ENCODE measurements at places on chromosomes 2 and 18. TPM values are rescaled to one million over a fixed set of nuclear protein-coding genes. Genes with fewer than 3 reads are reported as not detected.
A peak's percentile ranks its signal among the peaks of the same experiment; 100 is the strongest.

EPB41L3 gene
- total RNA-seq, result 52.4 TPM

FIGN gene
- total RNA-seq, result 7.1 TPM

GRCh38 chr2:70826696-70827350 is 6.4 kb upstream of the CLEC4F start:
- DNase-seq, result no peak
- H3K4me1 ChIP-seq, result no peaks in the 10 kb centered on the region
- no peak overlapping the region for H3K27ac ChIP-seq
- no peak overlapping the region for H3K4me3 ChIP-seq

DNA sequence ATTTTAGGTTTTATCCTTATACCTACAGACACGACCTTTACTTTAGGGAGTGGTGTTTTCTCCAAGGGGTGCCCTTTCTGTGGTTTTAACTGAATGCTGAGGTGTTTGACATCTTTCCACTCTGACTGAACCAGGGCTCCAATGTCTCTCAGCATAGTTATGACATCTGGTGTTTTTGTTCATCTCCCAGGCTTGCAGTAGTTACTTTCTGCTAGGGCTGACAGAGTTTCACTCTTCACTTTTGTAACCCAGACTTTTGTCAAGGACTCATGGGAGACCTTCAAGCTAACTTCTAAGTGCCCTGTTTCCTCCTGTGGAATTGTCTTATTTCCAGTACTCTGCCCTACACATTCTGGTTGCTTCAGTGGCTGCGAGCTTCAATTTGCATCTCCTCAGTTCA is 103.1 kb downstream of the CCDC85A start:
- no peaks in the 10 kb centered on the region for H3K36me3 ChIP-seq
- H3K27me3 ChIP-seq, result no peaks in the 10 kb centered on the region
- no peaks in the 10 kb centered on the region for H3K4me1 ChIP-seq
- DNase-seq, result no peak

DNA sequence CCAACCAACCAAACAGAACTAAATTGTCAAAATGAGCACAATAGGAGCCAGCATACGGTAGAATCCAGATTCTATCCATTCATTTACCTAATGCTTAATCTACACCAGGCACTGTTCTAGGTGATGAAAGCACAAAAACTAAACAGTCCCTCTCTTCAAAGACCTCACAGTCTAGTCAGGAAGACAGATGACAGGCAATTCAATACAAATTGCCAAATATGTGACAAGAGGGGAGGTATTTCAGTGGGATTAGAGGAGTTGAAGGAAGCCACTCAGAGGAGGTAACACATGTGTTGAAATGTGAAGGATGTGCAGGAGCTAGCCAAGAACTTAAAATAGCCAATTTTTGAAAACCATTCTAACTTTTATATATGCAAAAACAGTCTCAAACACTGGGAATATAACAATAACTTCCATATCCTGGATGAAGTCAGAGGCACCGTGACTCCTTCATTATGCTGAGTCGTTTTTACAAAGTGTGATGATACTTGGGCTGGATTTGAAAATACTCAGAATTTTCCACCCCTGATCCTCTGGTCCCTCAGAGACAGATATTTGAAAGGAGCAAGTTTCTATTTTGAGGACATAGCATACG is 204.9 kb downstream of the PID1 start:
- no peak overlapping the region for H3K4me3 ChIP-seq
- no peaks in the 10 kb centered on the region for H3K27me3 ChIP-seq
- DNase-seq, result no peak
- H3K4me1 ChIP-seq, result no peaks in the 10 kb centered on the region
- no peak overlapping the region for H3K27ac ChIP-seq
- H3K36me3 ChIP-seq, result no peaks in the 10 kb centered on the region

- H3K27ac ChIP-seq, result no peak overlapping the region
- DNase-seq, result no peak
- peaks cover 8% of the 10 kb centered on the region for H3K4me1 ChIP-seq
- H3K36me3 ChIP-seq, result no peaks in the 10 kb centered on the region
Observed at GRCh38 chr2:99701503-99701902, 211.7 kb upstream of the REV1 start.

- no peak overlapping the region for H3K27ac ChIP-seq
- H3K4me3 ChIP-seq, result no peak overlapping the region
- no peaks in the 10 kb centered on the region for H3K27me3 ChIP-seq
Observed at GRCh38 chr2:20469595-20469994, 22.7 kb downstream of the RHOB start.

GRCh38 chr18:39661856-39662366 is 2096.3 kb upstream of the CELF4 start:
- no peak for DNase-seq
- no peaks in the 10 kb centered on the region for H3K4me1 ChIP-seq
- H3K27ac ChIP-seq, result no peak overlapping the region
- H3K27me3 ChIP-seq, result no peaks in the 10 kb centered on the region
- H3K4me3 ChIP-seq, result no peak overlapping the region

- peak; percentile 66 for DNase-seq
- no peaks in the 10 kb centered on the region for H3K27me3 ChIP-seq
- peak overlapping the region; percentile 37 for H3K4me3 ChIP-seq
- H3K4me1 ChIP-seq, result peaks cover 10% of the 10 kb centered on the region
Observed at GRCh38 chr18:9333441-9334328, 888 bp upstream of the TWSG1 start.

- no peak overlapping the region for H3K4me3 ChIP-seq
- H3K27ac ChIP-seq, result no peak overlapping the region
- no peaks in the 10 kb centered on the region for H3K36me3 ChIP-seq
- no peaks in the 10 kb centered on the region for H3K27me3 ChIP-seq
Observed at GRCh38 chr2:8625399-8626300, 56.2 kb upstream of the ID2 start.

- peak overlapping the region; percentile 66 for H3K27ac ChIP-seq
- H3K36me3 ChIP-seq, result no peaks in the 10 kb centered on the region
Observed at GRCh38 chr2:26692897-26693849, 651 bp downstream of the KCNK3 start.

DNA sequence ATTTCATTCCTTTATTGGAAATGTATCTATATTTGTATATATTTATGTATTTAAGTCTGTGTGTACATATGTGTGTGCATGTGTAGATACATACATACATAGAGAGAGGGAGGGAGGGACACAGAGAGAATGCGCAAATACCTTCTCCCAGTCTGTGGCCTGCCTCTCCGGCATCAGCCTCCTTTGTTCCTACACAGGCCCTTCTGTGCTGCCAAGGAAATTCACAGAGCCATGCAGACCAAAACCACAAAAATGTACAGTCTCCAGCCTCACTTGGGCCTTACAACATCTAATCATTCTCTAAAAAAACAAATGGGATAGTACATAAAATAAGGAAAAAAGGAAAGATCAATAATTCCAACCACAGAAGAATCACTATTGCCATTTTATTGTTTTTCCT is 8.8 kb upstream of the CRACDL start:
- H3K27me3 ChIP-seq, result no peaks in the 10 kb centered on the region
- H3K4me3 ChIP-seq, result no peak overlapping the region
- peaks cover 12% of the 10 kb centered on the region for H3K4me1 ChIP-seq
- H3K27ac ChIP-seq, result no peak overlapping the region

- no peak for DNase-seq
- no peak overlapping the region for H3K27ac ChIP-seq
- H3K27me3 ChIP-seq, result no peaks in the 10 kb centered on the region
- no peaks in the 10 kb centered on the region for H3K4me1 ChIP-seq
- H3K4me3 ChIP-seq, result no peak overlapping the region
Observed at GRCh38 chr2:12498286-12498685, 218.4 kb upstream of the TRIB2 start.

- DNase-seq, result no peak
- H3K4me3 ChIP-seq, result no peak overlapping the region
- peaks cover 27% of the 10 kb centered on the region for H3K36me3 ChIP-seq
- no peaks in the 10 kb centered on the region for H3K27me3 ChIP-seq
Observed at GRCh38 chr18:49795612-49796552, 17.5 kb downstream of the ACAA2 start.

DNA sequence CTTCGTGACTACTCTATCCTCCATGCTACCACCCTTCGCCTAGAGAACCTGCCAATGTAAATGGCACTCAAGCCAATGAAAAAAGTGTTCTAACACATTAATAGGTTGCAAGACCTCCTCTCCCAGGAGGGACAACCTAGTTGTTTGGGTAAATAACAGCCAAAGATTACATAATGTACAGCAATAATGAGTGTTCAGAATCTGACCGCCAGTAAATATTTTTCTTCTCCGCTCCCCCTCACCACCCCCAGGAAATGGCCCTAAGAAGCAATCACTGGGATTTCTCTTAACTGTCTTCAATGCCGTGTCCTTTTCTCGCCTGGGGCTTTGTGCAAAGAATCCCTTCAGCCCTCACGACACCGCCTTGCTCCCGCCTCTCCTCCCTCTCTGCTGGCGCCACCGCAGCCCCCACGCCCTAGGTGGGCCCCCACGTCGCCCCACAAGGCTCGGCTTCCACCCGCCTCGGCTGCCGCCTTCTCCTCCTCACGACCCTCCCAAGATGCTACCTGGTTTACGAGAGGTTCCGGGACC is 458 bp downstream of the HYCC2 start:
- no peaks in the 10 kb centered on the region for H3K27me3 ChIP-seq
- H3K4me1 ChIP-seq, result peaks cover 61% of the 10 kb centered on the region
- no peaks in the 10 kb centered on the region for H3K36me3 ChIP-seq
- no peak for DNase-seq
- H3K4me3 ChIP-seq, result peak overlapping the region; percentile 96

DNA sequence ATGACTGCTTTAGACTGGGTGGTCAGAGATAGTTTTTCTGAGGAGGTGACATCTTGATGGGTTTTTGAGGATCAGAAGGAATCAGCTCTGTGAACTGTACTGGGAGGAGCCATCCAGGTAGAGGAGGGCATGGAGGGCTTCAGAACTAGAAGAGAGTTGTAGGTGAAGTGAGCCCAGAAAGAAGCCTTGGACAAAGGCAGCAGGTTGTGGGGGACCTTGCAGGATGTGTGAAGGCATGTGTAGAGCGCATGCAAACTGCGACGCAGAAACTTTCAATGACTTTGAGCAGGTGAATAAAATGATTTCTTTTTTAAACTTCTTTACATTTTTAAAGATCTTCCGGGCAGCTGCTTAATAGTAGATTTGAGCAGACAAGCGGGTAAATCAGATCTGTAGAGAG is 83.9 kb upstream of the SIX2 start:
- no peak overlapping the region for H3K4me3 ChIP-seq
- H3K4me1 ChIP-seq, result no peaks in the 10 kb centered on the region
- H3K36me3 ChIP-seq, result no peaks in the 10 kb centered on the region
- DNase-seq, result no peak
- no peak overlapping the region for H3K27ac ChIP-seq

DNA sequence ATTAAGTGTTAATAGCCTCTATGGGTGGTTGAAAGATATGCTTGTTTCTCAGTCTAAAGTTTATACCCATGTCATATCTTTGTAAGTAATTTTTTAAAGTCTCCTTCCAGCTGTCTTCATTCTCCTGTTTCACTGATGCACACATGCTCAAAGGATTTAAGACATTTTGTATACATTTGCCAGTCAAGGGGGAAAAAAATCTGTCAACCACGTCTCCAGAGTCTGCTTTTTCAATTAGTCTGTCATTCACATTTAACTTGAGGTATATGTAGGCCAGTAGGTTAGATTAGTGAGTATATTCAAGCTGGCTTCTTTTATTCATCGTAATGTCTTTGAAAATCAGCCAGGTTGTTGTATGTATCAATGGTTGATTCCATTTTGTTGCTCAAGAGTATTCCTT is 193.5 kb downstream of the MCFD2 start:
- DNase-seq, result no peak
- H3K27me3 ChIP-seq, result no peaks in the 10 kb centered on the region
- no peaks in the 10 kb centered on the region for H3K36me3 ChIP-seq
- peaks cover 64% of the 10 kb centered on the region for H3K4me1 ChIP-seq
- H3K4me3 ChIP-seq, result no peak overlapping the region
- H3K27ac ChIP-seq, result peak overlapping the region; percentile 17

DNA sequence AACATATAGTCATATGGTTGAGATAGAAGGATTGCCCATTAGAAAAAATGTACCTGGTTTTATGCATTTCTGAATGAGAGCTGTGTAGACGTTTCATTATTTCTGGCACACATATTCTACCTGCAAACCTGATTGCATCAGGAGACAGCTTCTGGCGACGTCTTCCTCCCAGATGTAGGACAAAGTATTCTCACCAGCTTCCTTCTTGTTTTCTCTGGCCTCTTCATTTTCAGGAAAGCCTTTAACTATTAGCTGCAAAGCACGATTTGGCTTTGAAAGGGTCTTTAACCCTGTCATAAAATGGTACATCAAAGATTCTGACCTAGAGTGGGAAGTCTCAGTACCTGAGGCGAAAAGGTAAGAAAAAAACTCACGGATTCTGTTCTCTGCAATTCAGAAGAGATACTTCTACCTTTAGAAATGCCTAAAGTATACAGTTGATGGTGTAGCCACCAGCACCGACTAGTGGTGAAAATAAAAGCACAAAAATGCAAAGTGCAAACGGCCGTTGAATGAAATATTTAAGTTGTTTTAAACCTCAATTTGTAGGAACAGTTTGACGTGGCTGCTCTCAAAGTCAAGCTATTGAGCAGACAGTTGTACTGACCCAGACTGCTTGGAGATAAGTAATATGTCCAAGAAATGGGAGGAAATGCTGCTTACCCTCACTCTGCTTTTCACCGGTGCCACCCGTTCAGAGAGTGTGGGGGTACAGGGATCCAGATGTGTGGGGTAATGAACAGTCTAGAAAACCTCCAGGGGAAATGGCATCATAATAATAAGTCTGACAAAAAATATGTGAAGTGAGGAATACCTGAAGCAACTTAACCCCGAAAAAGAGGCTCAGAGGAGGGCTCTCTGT is 20.2 kb downstream of the IL18RAP start:
- H3K4me1 ChIP-seq, result no peaks in the 10 kb centered on the region
- H3K36me3 ChIP-seq, result no peaks in the 10 kb centered on the region
- no peaks in the 10 kb centered on the region for H3K27me3 ChIP-seq
- DNase-seq, result no peak
- no peak overlapping the region for H3K4me3 ChIP-seq
- H3K27ac ChIP-seq, result no peak overlapping the region

GRCh38 chr2:121388371-121388770 is 103.4 kb upstream of the TFCP2L1 start:
- H3K27ac ChIP-seq, result no peak overlapping the region
- H3K27me3 ChIP-seq, result no peaks in the 10 kb centered on the region
- H3K4me1 ChIP-seq, result no peaks in the 10 kb centered on the region
- H3K4me3 ChIP-seq, result no peak overlapping the region
- H3K36me3 ChIP-seq, result peaks cover 11% of the 10 kb centered on the region

- DNase-seq, result no peak
- H3K27ac ChIP-seq, result no peak overlapping the region
- no peak overlapping the region for H3K4me3 ChIP-seq
- peaks cover 9% of the 10 kb centered on the region for H3K4me1 ChIP-seq
- H3K27me3 ChIP-seq, result no peaks in the 10 kb centered on the region
- no peaks in the 10 kb centered on the region for H3K36me3 ChIP-seq
Observed at GRCh38 chr18:48374423-48375149, 34.6 kb downstream of the ZBTB7C start.

DNA sequence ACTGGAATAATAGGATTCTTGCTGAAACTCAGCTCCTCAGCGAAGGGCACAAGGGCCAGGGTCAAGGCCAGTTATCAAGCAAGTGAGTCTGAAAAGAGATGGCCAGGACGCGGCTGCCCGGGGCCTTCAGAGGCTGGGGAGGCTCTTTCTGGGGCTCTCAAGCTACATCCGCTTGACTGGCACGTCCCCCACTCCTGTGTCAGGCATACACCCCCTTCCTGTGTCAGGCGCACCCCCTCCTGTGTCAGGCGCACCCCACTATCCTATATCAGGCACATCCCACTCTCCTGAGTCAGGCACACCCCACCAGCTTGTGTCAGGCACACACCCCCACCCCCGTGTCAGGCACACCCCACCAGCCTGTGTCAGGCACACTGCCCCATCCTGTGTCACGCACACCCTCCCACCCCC is 91.8 kb downstream of the TPO start:
- peak; percentile 43 for DNase-seq
- no peaks in the 10 kb centered on the region for H3K36me3 ChIP-seq
- no peaks in the 10 kb centered on the region for H3K4me1 ChIP-seq
- no peaks in the 10 kb centered on the region for H3K27me3 ChIP-seq

Data from sigmoid colon (tissue), 7 donors.